ENCODE measurements at places on chromosomes 6 and 20.

DNA sequence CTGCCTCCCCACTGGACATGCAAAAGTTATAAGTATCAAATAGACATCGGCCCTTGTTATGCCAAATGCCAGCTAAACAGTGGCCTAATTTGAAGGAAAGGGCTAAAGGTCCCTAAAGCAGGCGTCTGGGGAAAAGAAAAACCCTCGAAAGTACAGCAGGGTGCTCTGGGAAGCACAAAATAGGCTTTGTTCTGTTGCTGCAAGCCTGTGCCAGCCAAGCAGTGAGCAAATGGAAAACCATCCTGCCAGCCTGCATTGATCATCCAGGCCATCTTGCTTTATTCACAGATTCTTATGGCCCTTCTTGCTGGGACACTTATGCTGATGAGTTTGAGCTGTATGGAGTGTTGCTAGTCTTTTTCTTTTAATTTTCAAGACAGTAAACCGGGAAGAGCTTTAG is 62.2 kb upstream of the PLEKHG1 start:
- DNase-seq: no peak

DNA sequence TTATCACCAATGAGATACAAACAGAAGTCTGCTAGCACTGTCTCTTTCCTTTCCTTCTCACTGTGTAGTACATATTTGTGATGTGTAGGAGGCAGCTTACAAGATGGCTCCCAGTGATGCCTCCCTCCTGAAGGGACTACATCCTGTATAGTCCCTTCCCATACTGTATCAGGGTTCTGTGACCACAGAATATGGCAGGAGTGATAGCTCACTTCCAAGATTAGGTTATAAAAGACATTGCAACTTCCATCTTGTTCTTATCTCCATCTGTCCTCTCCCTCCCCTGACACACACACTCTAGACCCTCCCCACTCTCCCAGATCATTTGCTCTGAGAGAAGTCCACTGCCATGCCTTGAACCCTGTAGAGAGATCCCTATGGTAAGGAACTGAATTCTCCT is 38.0 kb downstream of the SESN1 start:
- no peak for DNase-seq

DNA sequence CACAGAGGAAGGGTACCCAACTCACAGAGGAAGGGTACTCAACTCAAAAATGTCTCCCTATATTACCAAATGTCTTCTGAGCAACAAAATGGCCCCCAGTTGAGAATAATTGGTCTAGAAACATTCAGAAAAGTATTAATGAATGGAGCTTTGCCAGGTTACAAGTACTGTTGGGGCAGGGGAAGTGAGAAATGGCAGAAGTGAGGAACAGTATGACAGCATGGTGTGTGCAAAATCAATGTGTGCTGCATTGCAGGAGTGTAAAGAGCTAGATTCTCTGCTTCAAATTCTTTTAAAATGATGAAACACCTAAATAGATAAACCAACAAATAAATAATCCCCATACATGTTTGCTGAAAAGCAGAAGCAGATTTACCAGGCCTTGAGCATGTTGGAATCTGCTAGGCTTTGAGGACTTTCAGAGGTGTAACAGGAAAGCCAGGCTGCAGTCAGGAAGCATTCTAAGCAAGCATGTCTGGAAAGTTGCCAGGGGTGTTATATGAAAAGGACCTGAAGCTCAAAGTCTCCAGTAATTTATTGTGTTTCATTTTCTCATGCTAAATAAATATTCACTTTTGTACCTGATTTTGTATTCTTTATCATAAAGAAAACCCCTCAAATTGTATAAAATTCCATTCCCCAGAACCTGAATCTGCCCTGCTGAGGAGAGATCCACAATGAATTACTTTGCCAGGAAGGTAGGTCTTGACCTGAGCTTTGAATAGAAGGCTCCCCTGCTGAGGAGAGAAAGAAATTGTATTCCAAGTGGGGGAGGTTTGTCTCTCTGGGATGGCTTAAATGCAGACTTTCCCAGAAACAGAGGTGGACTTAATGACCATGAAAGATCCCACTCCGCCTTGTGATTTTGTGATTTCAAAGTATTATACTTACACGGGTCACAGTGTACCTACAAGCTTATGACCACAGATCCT is 265.0 kb upstream of the MARCKS start:
- no peak for DNase-seq

DNA sequence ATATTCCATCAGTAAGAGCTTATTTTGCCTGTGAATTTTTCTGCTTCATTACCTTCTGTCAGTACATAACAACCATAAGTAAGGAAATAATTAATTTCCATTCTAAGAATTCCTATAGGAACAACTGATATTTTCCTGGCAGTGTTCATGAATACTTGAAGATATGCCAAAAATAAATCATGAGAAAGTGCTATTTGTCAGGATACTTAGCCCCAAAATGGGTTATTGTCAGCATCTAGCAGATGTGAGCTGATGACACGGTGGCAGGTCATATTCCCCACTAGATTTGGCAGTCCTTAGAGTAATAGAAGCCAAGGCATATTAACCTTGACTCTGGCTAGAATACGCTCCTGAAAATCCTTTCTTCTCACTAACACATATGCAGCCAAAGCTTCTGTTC is 43.2 kb upstream of the CRISP1 start:
- no peak for DNase-seq

- no peak for DNase-seq
Measured at GRCh38 chr6:23282252-23283021, 713.1 kb downstream of the HDGFL1 start.

DNA sequence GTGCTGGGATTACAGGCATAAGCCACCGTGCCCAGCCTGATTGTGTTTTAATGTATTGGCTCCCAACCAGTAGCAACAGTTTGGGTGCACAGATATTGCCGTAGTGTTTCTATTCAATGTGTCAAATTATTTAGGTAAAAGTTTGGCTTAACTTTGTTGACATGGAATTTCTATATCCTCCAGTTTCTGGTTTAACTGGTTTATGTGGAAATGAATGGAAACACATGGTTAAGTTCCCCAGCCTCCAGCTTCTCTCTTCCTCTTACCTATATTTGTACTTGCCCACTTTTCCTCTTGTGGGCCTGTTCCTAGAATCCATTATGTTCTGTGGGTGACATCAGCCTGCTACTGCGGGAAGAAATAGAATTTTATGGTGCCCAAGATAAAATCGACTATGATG is 53.9 kb upstream of the ESR1 start:
- DNase-seq: no peak

Measured in AG04449 (cell line).